ENCODE measurements at places on chromosomes 5 and 9.

GRCh38 chr5:114305402-114306207 is 56.3 kb upstream of the KCNN2 start:
- DNase-seq = no peak

GRCh38 chr9:130633336-130634190 is 30.8 kb upstream of the PRDM12 start:
- no peak for DNase-seq

GRCh38 chr5:113169720-113170119 is 193.1 kb downstream of the DCP2 start:
- DNase-seq = no peak

DNA sequence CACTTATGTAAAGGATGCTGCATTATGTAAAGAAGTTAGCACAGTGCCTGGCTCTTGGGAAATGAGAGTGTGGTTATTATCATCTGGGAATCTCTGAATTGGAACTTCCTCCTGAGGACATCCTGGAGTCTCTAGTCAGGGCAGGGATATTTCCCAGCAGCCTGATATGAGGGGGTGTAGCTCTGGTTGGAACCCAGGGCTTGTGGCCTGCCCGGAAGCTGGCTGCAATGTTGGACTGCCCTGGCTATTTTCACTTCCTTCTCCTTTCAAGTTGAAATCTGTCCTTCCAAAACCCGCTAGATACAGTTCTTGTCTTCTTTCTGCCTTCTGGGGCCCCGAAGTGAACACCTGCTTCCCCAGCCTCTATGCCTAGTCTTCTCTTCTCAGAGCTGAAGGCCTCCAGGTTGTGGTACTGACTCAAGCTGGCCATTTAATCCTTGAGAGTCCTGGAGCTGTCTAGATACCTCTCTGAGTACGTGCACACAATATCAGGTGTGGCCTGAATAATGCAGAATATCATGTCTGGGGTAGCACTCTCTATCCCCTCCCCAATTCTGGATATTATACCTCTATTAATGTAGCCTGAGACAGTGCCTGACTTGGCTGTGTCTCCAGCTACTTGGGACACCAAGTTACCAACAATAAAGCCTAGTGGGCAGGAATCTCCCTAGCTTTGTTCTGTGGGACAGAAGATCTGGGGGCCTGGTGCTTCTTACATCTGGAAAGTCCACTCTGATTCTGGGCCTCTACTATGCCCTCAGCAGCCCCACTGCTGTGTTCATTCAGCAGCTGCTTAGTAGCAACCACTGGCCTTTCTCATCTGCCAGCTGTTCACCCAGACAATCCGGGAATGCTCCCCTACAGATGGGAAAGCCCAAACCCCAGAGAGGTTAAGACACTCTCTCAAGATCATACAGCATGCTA is 45.0 kb downstream of the SLC6A7 start:
- no peak for DNase-seq

- no peak for DNase-seq
Measured at GRCh38 chr5:88695931-88696330, 187.1 kb downstream of the MEF2C start.

- DNase-seq = no peak
Measured at GRCh38 chr9:69279084-69279731, 45.8 kb upstream of the ENTREP1 start.

- no peak for DNase-seq
Measured at GRCh38 chr5:69509212-69509611, 16.6 kb downstream of the OCLN start.

DNA sequence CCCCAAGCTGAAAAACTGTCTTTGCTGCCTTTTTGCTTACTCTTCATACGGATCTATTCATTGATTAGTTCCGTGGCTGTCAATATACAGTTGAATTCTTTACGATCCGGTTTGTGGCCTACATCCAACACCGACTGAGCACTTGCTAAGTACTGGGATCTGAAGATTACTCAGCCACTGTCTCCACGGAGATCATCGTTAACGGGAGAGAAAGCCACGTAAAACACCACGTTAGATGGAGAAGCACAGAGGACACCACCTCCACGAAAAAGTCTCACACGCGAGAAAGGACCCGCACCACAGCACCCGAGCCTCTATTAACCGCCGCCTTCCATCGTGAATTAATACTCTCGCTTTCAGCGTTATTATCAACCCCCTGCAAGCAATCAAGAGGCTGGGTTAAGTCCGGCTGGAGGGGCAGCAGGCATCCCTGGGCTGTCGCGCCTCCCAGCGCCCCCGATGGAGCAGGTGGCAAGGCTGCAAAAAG is 650 bp downstream of the ELP1 start:
- DNase-seq = no peak

DNA sequence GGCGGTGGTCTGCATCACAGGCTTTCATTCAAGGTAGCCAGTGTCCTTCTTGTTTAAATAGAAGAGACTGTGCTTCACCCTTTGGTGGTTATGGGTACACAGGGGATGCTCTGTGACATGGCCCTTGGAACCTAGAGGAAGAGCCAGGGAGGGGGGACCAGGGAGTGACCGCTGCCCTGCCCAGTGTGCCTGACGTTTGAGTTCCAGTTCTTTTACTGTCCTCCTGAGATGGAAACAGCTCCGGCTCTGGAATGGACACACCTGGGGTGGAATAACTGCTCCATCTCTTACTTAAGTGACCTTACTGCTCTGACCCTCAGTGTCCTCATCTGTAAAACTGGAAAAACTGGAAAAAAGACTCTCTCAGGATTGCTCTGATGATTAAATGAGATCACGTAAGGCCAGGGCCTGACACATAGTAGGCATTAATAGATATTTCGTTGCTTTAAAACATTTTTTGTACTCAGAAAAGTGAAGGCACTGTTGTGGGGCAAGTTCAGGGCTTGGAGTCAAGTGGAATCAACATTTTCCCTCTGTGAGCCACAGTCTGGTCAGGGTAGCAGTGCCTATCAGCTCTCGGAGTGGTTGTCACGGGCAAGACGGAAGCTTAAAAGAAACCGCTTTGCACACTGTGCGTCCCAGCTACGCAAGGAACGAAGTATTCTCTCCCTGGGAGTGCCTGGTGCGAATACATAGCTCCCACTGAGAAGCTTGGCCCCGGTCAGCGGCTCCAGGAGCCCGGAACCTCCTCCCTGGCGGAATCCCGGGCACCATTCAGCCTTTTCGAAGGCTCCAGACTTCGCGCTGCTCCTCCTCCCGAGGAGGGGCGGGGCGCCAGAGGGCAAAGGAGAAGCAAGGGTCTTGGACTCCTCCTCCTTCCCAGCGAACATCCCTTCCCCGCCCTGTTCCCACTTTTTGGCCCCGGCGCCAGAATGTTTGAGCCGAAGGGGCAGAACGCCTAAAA is 5.8 kb downstream of the POU4F3 start:
- DNase-seq = no peak

GRCh38 chr9:127915325-127915752 is 1.5 kb downstream of the ST6GALNAC4 start:
- DNase-seq = no peak

DNA sequence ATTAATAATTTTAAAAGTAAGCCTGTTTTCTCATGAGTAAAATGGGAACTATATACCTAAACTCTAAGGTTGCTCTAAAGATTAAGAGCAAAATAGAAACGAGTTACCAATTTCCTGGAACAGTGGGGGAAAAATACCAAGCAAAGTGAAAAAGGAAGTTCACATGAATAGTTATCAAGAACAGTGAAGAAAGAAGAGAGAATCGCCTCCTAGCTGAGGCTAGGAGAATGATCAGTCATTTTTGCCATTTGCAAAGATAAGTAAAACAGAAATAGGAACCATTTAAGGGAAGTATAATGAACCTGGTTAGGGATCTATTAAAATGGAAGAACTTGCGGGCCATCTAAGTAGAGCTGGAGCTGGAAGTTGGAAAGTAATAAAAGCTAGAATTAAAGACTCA is 50.7 kb downstream of the P4HA2 start:
- no peak for DNase-seq

DNA sequence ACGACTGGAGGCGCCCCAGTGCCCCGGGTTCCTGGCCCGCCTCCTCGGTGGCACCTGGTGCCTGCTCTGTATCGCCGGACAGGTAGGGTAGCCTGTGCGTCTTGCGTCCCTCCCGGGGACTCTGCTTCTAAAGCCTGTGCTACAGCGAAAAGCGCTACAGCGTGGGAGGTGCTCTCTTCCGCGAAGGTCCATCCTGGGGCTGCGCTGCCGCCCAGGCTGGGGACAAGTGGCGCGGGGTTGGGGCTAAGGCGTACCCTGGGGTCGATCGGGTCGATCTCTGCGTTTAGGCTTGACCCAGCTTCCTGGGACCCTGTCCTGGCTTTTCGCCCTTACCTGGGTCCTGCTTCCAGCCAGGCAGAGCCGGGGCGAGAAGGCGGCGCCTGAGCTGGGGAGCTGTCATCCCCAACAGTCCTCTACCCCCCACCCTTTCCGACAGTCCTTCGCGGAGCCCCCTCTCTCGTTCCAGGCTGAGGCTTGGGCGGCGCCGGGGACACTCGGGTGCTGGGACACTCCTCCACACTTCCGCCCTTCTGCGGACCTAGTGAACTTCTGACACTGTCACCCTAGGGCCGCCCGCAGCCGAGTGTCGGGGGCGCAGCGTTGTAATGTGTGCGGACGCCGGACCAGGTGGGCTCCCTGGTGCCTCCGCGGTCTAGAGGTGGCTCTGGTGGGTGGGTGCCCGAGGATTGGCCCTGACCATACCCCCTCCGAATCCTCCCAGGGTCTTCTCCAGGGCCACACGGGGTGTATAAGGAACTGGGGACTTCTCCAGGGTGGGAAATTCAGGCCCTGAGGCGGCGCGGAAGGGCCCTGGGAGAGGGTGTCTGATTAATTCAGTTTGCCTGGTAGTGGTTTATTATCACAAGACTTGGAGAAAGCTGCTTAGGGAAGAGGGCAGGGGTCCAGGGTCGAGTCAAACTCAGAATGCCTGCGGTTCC is 328.2 kb downstream of the SH3GL2 start:
- no peak for DNase-seq

GRCh38 chr9:135216236-135216635 is 128.8 kb downstream of the OLFM1 start:
- DNase-seq = no peak

GRCh38 chr5:179279347-179280094 is 65.7 kb downstream of the ADAMTS2 start:
- DNase-seq = no peak

GRCh38 chr5:134453016-134453415 is 41.3 kb upstream of the CDKN2AIPNL start:
- DNase-seq = peak; percentile 50

GRCh38 chr9:123414936-123415930 is 59.2 kb downstream of the CRB2 start:
- DNase-seq = peak; percentile 14

DNA sequence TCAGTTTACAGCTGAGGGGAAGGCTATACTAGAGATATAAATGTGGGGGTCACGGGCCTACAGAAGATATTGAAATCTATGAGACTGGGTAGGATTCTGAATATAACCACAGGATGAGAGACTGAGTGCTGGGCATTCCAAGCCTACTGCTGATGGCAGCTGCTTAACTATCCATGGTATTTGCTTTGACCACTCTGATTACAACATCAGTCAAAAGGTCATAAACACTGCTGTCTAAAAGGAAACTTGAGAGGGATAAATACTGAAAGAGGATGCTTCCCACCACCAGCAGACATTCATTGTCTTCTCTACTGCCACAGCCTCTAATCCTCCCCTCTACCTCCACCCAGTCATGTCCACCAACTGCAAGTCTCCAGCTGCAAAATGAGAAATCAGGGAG is 3.8 kb downstream of the ZNF622 start:
- DNase-seq = peak; percentile 87

GRCh38 chr5:132134384-132134783 is 60.8 kb downstream of the CSF2 start:
- no peak for DNase-seq

GRCh38 chr9:79154806-79155205 is 417.0 kb upstream of the TLE4 start:
- DNase-seq = no peak

DNA sequence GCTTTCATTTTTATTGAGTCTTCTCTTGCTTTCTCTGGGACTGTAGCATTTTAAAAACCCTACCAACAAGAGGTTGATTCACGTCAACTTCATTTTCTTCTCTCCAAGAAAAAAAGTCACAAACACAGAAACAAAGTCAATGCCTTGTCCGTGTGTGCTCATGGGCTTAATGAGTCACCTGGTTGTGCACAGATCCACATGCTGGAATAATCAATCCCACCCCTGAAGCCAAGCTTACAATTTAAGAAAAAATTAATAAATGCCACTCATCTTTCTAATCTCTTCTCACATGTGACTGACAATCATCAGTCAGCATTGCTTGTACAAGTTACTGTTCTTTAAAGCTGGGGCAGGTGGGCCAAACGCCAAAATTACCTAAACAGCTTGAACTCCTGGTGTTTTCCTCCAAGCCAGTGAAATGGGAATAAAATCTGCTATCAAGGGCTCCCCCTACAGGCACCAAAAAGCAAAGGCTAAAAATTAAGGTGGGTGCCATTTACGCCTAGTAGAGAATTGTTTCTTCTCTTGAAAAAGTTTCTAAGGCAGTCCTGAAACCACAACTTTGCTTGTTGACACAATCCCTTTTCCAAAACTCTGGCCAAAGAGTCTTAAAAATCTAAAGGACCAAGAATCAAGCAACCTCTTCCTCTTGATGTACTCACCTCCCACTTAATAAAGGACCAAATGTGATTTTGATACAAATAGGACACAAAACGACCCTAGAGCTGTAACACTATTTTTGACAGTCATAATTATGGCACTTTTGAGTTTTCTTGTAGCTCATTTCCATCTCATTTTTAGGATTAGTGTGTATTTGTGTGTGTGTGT is 21.3 kb downstream of the TRMO start:
- no peak for DNase-seq

DNA sequence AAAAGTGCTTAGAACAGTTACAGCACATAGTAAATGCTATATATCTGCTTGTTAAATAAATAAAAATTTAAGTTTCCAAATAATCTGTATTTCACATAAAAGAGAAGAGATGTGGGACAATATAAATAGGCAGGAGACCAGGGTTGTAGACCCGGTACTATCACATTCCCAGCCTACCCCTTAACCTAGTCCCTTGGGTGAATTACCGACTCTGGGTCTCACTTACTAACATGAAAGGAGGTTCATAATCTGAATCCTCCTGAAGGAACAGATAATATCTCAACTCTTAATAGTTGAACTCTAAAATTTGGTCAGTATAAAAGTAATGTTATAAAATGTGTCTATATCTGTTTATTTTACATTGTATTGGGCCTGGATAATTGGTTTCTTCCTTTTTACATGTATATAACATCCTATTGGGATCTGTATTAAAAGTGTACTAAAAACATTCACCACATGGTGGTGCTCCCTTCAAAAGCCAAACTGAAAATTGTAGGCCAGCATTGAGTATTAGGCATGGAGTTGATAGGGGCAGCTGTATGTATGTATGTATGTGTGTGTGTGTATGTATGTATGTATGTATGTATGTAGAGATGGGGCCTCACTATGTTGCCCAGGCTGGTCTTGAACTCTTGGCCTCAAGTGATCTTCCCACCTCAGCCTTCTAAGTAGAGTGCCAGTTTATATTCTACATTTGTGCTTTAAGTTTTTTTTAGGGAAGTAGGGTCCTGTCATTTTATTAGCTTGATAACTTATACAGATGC is 64.2 kb upstream of the ABL1 start:
- no peak for DNase-seq

DNA sequence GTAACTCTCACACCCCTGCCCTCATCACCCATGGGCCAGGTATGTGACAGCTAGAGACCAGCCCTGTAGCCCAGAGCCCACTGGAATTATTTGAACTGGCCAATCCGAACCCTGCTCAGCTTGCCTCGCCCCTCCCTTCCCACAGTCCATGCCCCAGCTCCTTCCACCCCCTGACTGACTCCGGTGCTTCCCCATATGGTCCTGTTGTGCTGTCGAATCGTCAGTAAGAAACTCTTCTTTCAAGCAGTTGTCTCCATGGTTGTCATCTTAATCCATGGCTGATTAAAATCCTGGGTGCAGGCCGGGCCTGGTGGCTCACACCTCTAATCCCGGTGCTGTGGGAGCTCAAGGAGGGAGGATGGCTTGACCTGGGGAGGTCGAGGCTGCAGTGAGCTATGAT is 118.5 kb downstream of the COL23A1 start:
- no peak for DNase-seq

All from GM04503 (cell line).